RPMI7951 (cell line): ENCODE measurements at places on chromosomes 4 and X. TPM values are rescaled to one million over a fixed set of nuclear protein-coding genes. Genes with fewer than 3 reads are reported as not detected.
A peak's percentile ranks its signal among the peaks of the same experiment; 100 is the strongest.

The FGFBP2 gene
- total RNA-seq: 0.20 TPM in 1 of 2 replicates, not detected in the other

The SPIN2A gene
- total RNA-seq: 0.20 and 0.48 TPM in 2 replicates

The PAGE1 gene
- 1.1 and 2.7 TPM in 2 replicates for total RNA-seq

The DCUN1D4 gene
- 24.6 and 25.8 TPM in 2 replicates for total RNA-seq

The VCX2 gene
- not detected in 2 replicates for total RNA-seq

The AWAT2 gene
- total RNA-seq: not detected in 2 replicates

The UGT2A1 gene
- not detected in 2 replicates for total RNA-seq

The TEX13B gene
- 0.12 TPM in 1 of 2 replicates, not detected in the other for total RNA-seq

The NDNF gene
- not detected in 2 replicates for total RNA-seq

The ARHGAP6 gene
- not detected in 2 replicates for total RNA-seq

The USO1 gene
- 45.9 and 50.8 TPM in 2 replicates for total RNA-seq

The ZIC3 gene
- total RNA-seq: not detected in 2 replicates

GRCh38 chr4:83993774-83994173, 457.9 kb downstream of the GPAT3 start:
- no peak for DNase-seq

- DNase-seq: no peak
These were observed 83.5 kb upstream of the PPARGC1A start for GRCh38 chr4:23973308-23973855.

GRCh38 chr4:1991596-1992434, 17.0 kb downstream of the NELFA start:
- no peak for DNase-seq

GRCh38 chr4:8044244-8044643, 104.6 kb upstream of the AFAP1 start:
- DNase-seq: no peak

DNA sequence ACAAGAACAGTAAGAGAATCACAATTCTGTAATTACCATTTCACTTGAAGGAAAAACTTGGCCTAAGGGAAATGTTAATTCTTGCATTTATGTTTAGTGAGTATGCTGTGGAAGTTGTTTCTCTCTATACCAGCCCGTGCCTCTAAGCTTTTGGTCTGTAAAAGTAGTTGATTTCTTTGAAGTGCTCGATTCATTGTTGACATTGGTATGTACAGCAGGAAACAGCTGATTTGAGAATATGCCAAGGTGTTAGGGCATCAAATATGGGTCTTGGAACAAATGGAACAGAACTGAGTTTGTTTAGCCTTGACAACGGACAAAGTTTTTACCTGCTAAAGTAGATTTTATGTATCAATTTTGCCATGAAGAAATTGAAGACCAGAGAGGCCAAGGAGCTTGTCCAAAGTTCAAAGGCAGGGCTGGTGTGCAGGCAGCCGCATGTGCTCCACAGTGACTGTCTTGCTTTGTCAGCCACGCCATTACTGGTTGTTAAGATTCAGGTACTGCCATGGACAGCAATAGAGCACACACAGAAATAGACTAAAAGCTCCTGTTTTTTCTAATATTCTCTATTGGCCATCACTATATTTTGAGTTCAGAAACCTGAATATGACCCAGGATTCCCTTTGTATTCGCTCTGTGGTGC, 75.5 kb upstream of the TLR3 start:
- DNase-seq: no peak

GRCh38 chrX:39848243-39848642, 249.5 kb downstream of the BCOR start:
- no peak for DNase-seq

DNA sequence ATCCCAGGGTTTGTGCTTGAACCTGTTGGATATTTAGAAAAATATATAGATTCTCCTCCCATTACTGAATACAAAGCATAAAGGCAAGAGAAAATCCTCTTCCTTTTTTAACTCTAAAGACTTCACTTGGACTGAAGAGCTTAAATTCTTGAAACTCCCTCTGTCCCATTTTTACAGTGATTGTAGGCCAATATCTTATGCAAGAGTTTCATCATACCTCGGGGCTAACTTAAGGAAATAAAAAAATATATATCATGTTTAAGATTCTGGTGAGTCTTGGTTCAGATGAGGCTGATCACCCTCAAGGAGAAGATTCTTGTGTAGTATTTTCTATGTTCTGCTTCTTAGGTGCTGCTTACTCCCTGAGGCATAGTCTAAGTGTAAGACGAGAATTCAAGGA, 1449.6 kb downstream of the C4orf33 start:
- DNase-seq: no peak

- DNase-seq: no peak
These were observed 65.6 kb upstream of the PCDH18 start for GRCh38 chr4:137597752-137598430.

DNA sequence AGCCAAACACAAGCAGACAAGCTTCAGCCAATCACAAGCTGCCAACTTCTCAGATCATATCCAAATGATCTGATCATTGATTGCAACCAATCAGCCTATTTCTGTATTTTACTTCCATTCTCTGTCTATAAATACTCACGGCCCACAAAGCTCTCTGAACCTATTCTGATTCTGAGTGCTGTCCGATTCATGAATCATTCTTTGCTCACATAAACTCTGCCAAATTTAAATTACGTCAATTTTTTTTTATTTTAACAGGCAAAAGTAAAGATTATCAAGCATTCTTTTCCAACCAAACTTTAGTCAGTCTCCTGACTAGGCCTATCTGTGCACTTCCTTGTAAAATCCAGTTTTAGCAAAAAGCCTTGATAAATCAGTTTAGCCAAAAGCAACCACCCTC, 1.8 kb upstream of the TCEANC start:
- DNase-seq: no peak

GRCh38 chrX:38891641-38892413, 90.6 kb downstream of the MID1IP1 start:
- DNase-seq: peak; percentile 79

- DNase-seq: no peak
These were observed 25.3 kb upstream of the GPC3 start for GRCh38 chrX:134010690-134011089.

GRCh38 chrX:153814591-153815315, 15.6 kb downstream of the PDZD4 start:
- no peak for DNase-seq

DNA sequence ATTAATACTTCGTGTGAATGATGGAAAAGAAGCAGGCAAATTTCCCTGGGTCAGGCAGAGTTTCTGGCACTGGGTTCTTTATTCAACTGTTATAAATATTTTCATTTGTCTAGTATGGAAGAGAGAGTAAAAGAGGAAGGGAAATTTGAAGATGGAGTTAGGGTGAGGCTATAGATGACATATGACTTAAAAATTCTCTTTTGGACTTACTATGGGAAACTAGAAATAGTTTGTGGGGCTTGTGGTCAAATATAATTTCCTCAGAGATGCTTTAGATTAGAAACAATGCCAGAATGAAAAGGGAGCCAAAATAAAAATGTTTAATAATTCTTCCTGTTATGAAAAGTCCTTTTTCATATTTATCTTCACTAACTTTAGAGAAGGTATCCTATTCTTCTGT, 103.2 kb downstream of the GC start:
- DNase-seq: no peak

- DNase-seq: no peak
These were observed 44.2 kb downstream of the EVC start for GRCh38 chr4:5755161-5755560.

DNA sequence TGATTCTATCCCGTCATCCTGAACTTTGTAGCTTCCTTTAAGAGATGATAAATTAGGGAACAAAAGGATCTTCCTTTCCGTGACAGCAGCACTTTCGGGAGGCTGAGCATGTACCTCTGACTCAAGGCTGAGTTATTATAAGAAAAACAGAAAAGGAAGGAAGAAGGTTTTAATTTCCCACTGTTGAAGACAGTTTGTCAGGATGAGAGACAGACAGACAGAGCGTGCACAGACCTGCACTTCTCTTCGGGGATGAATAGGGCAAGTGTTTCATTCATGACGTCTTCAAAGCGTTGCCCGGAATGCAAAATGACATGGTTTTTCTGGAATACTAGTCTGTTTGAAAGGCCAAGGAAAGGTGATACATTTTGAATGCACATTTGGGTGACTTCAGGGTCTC, 405.3 kb upstream of the FAT1 start:
- DNase-seq: peak; percentile 85

DNA sequence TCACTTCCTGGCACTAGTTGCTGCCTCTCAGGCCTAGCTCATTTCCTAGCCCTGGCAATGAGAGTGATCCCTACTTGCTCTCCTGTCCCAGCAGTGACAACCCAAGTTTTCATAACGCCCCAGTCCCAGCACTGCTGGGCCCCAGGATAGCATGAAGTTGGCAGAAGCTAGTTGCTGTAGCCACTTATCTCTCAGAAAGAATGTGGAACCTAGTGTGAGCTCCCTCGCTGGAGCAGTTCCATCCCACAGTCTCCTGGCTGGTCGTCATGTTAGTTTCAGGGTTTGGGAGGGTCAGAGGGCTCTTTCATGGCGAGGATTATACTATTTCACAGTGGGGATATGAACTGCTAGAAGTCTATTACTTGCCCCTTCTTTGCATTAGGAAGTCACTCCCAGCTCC, 5.1 kb downstream of the PF4 start:
- no peak for DNase-seq
